NCI-H460 (cell line): ENCODE measurements at places on chromosomes 5 and 9.

GRCh38 chr5:157993201-157993600 is 134.3 kb upstream of the CLINT1 start:
- DNase-seq: no peak

DNA sequence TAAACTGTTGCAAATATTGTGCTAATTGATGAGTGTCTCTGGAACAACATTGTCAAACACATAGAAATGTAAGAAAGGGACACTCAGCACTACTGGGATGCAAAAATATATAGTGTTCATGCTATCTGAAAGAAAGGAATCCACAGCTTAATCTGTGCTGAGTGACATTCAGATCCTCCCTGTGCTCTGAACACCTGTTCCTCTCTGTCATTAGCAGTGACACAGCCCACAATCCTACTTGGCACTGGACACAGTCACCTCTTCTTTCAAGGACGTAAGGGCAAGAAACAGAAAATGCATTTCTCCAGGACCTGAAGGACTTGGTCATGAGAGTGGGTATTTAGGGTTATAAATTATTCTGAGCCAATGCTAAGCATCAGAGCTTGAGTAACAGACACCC is 121.4 kb upstream of the SV2C start:
- no peak for DNase-seq

DNA sequence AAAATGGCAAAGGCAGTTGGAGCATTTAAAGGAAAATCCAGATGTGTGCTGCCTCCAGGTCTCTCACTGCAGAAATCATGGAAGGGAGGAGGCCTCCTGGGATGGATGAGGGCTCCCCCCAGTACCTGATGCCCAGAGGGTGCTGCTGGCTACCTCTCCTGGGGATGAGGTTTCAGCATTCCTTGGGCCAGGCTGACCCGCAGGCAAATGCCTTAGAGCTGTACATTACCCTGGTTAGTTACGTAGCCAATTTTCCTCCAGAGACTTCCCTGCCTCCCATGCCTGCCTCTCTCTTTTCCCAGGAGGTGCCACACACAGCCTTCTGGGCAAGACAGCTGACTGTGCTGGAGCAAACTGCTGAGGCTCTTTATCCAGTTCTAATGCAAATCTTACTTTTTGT is 65.3 kb downstream of the RGS3 start:
- DNase-seq: no peak

DNA sequence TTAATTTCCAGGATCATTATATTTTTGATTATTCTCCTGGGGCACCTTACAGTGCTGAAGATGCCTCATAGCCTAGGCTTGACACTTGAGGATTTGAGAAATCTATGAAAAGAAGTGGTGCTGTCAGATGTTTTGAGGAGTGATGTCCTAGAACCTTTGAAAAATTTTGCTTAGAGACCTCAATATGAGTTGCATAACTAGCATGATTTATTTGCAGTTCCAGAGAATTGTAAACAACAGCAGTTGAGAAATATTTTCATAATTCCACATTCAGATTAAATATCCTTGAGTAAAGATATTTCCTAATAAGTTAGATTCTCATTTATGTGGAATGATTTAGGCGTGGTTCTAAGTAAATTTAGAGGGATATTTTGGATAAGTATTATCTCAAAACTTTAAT is 225.8 kb downstream of the ADAMTSL1 start:
- no peak for DNase-seq

- DNase-seq: no peak
Observed at GRCh38 chr9:36051317-36051716, 14.6 kb downstream of the RECK start.

- no peak for DNase-seq
Observed at GRCh38 chr5:131379723-131380122, 115.9 kb downstream of the CDC42SE2 start.

DNA sequence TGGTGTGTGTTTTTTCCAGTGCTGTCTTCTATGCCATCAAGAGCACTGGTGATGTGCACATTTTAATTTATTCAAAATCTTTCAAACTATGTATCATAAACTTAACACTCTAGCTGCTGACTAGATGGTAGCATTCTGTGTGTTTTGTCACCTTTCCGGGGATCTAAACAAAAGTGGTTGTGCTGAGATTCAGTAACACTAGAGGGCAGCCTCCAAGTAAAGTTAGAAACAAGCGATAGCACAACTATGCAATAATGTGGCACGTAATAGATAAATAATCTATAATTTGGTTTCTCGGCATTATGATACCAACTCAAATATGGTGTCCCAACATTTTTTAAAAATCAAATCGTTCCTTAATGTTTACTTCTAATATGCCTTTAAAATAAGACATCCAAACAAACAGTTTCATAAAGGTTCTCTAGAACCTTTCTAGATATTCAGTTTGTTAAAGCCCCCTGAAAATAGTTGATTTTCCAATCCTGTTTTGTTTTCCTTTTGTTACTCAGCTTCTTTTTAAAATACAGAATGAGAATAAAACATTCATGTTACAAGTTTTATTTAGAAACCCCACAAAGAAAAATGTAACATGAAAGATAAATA is 16.9 kb downstream of the SEMA6A start:
- DNase-seq: peak; percentile 36

- DNase-seq: peak; percentile 89
Observed at GRCh38 chr5:77030097-77031071, at the start of gene AGGF1. TSS of gene AGGF1 (plus strand) at chr5:77030404. CDS start at chr5:77030767, 363 bp downstream.

GRCh38 chr5:2895876-2896275 is 144.4 kb upstream of the IRX2 start:
- no peak for DNase-seq

DNA sequence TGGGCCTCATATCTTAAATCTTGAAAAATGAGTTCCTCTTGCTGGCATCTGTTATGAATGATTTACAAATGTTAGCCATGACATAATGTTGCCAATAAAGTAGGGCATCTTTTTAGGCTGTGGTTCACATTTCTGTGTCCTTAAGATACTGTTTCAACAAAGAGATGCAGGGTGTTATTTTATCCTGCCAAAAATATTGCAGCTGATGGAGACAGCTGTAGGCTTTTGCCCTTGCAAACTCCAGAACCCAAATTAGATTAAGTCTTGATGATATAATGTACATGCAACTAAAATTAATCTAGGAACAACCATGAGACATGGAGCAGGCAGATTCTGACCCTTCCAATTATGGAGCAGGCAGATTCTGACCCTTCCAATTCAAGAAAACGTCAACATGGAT is 228.2 kb upstream of the GRIN3A start:
- no peak for DNase-seq

DNA sequence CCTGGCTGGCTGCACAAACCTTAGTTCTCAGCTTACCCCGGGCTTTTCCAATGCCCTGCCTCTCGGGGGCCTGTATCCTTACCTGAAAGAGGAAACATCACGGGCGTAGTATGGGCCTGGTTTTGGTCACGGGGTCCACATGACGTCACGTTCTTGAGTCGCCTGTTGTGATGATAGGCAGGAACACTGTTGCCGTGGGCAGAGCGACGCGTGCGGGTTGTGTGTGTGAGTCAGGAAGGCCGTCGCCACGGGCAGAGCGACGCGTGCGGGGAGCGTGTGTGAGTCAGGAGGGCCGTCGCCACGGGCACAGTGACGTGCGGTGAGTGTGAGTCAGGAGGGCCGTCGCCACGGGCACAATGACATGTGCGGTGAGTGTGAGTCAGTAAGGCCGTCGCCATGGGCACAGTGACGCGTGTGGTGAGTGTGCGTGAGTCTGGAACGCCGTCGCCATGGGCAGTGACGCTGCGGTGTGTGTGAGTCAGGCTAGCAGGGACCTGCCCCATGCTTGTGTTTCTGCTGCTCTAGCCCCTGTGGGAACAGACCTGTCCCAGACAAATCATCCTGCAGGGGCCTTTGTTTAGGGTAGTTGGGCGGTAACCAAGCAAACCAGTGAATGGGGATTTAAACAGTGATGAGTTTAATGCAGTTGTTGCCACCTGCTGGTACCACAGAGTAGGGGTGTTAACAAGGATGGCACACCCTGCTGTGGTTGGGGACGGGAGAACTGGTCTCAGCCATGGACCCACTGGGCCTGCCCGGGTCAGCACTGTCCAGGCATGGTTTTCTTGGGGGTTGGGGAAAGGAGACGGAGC is 19.8 kb downstream of the TRIP13 start:
- peak; percentile 99 for DNase-seq

- DNase-seq: no peak
Observed at GRCh38 chr5:72046106-72046505, 61.2 kb upstream of the MAP1B start.

DNA sequence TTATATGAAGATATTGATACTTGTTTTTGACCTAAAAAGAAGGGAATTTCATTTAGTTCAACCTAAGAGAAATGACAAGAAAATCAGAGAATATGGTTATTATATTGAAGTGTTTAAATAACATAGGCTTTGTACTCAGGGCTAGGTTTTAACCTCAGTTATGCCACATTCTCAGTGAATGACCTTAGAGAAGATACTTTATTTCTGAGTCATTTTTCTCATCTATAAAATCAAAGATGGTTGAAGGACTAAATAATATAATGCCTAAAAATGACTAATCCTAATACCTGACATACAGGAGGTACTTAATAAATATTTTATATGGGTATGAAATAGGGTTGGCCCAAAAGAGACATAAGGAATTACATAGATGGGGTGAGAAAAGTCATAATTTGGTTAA is 32.3 kb downstream of the DIMT1 start:
- DNase-seq: no peak

DNA sequence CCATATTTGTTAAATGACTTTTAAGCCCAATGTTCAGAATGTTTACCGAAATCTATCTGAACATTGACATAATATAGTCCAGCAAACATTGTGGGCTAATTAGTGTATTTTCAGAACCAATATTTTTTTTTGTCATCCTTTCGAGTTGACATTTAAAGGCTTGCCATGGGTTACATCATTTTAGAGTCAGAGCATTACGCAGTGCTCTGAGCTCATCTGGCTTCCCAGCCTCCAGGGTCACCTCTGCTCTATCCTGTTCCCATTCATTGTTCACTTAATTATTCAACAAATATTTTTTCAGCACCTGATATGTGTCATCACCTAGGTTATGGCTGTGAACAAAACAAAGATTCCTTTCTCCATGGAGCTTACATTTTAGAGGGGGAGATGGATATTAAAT is 80.2 kb downstream of the SREK1 start:
- peak; percentile 26 for DNase-seq

DNA sequence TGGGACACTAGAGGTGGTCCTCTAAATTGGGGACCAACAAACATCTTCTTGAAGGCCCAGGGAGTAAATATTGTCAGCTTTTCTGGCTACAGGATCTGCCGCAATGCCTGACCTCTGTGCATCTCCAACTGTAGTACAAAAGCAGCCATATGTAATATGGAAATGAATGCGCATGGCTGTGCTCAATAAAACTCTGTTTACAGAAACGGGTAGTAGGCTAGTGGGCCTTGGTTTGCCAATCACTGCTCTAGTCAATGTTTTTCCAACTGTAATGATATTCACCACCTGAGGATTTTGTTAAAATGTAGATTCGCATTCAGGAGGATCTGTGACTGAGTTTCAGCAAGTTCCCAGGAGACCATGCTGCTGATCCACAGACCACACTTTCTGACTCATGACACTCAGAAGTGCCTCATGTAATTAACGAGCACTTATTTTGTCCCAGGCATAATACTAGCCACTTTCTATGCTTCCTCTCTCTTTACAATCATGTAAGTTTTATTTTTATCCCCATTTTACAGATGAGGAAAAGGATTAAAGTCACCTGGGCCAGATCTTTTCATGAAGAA is 96.9 kb downstream of the MED27 start:
- no peak for DNase-seq

- no peak for DNase-seq
Observed at GRCh38 chr5:78472469-78473106, 112.2 kb downstream of the SCAMP1 start.

DNA sequence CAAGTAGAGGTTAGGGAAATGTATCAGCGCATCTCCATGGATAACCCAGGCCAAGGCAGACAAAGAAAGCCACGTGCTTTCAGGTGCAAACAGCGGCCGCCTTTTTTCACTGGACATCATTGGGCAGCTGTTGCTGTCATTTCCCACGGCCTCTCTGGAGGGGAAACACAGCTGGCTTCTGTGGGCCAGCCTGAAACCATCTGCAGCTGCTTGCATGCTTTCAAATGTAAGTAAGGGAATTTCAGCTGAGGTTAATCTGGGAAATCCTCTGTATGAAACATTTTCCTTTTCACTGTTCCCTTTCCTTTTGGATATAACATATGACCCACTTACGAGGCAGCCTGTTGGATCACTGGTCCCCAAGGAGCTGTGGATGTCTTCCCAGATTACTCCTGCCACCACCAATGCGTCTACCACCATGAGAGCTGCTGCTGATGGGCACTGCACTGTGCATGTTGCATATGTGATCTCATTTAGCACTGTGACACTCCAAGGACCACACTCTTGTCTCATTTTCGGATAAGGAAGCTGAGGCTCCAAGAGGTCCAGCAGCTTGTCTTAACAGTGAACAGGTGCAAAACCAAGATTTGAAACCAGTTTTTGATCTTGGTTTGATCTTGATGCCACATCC is 106.3 kb downstream of the C9orf152 start:
- no peak for DNase-seq

- DNase-seq: no peak
Observed at GRCh38 chr9:90855208-90855902, 53.7 kb downstream of the SYK start.

DNA sequence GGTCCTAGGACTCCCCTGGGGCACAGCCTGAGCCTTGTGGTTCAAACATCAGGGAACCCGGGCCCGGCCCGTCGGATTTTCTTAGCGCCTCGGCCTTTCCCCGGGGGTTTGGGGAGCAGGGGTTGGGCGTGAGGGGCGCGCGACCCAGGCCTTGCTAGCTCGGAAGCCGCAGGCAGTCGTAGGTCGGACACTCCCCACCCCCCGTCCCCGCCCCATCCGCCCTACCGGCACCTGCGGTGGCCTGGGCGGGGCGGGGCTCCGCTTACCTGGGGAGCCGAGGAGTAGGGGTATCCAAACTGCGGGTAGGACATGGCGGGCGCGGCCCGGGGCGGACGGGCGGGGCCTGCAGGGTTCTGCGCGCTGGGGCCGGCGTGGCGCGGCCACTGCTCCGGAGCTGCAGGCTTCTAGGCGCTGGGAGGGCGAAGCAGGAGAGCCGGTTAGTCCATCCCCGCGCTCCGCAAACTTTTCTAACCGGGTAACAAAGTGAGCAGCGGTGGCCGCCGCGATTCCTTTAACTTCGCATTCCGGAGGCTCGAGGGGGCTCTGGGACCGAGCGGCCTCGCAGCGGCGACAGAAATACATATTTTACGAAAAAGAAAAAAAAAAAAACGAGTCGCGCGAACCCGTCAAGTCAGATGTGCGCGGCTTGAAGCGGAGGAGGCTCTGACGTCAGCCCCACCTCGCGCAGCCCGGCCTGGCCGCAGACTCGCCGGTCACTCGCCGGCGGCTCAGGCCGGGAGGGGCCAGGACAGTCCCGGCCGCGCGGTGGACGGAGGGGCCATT is at the start of gene IRX4:
Gene IRX4 (minus strand): TSS at position 589 of the 783 bp plus-strand sequence. CDS start 278 bp downstream, at position 311.
- DNase-seq: peak; percentile 6

GRCh38 chr9:14031060-14031414 is 282.9 kb downstream of the NFIB start:
- DNase-seq: no peak

- no peak for DNase-seq
Observed at GRCh38 chr9:85715587-85715986, 26.2 kb downstream of the AGTPBP1 start.

DNA sequence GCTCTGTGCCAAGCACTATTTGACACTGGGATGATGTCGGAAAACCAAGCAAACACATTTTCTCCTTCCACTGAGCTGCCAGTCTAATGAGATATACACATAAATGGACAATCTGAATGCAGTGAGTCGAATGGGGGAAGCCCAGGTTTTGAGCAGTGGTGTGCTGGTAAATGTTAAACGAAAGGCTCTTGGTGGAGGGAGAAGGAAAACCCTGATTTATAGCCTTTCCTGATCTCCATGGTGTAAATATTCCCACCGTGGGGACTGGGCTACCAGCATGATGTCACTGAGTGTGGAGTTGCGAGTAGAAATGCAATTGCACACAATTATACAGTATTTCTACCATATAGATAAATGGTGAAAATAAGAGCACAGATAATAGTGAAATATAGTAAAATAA is 5.0 kb upstream of the GSN start:
- no peak for DNase-seq
